ENCODE measurements at places on chromosomes 6 and 20.

DNA sequence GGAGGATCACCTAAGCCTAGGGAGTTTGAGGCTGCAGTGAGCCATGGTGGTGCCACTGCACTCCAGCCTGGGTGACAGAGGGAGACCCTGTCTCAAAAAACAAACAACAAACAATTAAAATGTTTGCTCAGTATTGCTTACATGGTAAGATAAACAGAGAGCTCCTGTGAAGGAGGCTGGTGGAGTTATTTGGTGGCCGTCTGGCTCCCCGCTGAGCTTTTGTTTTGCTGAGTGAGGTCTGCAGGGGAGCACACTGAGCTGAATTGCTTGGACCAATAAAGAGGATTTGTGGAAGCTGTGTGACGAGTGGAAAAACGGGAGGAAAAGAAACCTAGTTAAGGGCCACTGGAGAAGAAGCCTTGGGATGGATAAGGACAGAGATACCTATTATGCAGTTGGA lies 41.1 kb upstream of the BMP6 start:
- no peak for DNase-seq

DNA sequence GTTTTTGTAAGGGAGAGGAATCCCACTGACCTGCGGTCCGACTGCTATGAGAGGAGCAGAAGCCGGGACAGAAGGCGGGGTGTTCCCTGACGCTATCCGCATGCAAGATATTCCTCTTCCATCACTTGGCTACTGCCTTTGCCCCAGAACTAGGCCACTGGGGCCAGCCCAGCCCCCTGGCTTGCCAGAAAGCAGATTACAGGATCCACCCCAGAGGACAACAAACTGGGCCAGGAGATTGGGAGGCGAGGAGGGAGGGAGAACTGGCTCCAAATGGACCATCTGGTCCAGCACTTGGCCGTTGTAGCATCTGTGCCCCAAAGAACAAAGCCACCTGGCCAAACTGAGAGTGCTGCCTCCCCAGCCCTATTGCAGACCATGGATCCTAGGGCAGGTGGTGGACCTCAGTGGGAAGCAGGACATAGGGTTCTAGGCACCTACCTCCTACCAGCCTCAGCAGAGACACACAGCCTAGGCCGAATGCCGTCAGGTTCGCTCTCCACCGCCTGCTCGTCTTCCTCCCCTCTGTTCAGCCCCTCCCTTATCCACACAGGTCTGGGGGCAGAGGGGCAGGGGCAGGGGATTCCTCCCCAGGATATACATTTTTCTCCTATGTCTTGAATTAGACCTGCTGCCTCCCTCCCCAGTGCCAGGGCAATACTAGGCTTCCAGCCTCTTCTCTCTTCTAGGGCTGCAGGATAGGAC lies 4.0 kb downstream of the MDGA1 start:
- no peak for DNase-seq

GRCh38 chr6:7628909-7629308 lies 38.9 kb downstream of the SNRNP48 start:
- no peak for DNase-seq

DNA sequence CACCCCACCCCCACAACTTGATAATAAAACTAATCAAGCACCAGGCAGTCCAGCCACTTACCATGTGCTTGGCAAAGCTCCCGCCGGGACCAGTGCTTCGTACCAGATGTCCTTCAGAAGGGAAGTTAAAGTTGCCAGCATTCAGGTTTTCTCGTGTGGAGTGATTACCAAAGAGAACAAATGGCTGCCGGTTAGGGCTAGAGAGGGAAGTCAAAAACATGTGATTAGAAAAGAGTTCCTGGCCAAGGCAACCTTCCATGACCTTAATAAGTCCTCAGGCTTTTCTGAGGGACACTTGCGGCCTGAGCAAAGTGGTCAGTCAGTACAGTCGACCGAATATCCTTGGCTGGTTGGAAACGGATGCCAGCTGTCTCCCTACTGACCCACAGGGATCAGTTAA lies 67.0 kb downstream of the DNAAF9 start:
- no peak for DNase-seq

DNA sequence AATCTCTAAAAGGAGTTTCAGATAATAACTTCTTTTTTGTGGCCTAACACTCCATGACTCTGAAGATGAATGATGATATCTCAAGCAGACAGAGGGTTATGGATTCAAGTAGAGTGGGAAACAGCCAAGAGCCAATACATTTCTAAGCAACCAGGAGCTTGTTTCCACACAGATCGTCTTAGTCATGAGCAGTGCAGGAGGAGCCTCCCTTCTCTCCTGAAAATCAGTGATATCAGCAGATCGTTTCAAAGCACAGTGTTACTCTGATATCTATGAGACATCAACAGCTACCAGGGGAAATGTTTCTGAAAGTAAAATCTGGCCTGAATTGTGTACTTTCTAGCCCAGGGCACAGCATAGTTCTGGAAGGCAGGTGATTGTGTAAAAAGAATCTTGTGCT lies 11.5 kb downstream of the ADGRG6 start:
- no peak for DNase-seq

DNA sequence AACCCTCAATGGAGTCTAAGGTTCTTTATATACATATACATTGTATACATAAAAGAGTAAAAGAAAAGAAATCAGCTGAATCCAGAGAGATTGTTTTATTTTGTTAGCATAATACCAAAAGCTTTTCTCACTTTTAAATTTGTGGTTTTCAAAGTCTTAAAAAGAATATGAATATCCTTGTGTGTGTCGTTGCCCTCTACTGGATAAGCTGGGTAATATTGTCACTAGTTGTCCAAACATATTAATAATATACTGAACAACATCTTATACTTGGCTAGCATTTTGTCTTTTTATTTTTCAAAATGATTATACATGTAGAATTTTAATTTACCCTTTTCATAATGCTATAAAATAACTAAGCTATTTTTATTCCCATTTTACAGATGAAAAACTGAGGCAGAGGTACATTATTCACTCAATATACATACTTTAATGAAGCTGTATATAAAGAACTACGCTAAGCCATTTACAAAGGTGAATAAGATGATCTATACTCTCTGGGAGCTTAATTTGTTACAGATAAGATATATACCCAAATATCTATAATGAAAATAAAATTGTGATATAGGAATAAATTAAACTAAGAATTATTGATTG lies 531.7 kb downstream of the TFAP2B start:
- no peak for DNase-seq

GRCh38 chr6:63295553-63296194 lies 24.1 kb downstream of the LGSN start:
- no peak for DNase-seq

DNA sequence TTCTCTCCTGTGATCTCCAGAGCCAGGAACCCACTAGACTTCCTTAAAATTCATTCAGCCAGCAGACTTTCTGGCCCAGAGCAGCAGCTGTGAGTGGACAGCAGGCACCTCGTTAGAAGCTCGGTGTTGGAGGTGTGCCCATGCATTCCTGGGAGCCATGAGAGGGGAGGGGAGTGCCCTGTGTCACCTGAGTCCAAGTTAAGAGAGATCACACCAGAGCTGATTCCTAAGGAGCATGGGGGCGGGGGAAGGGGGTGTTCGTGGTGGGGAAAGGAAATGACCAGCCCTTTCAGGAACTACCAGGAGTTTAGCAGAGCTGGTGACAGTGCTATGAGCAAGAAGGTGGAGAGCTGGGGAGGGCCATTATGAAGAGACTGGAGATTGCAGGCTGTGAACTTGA lies 46.9 kb downstream of the GFRA4 start:
- DNase-seq, result no peak

GRCh38 chr6:106823732-106824351 lies 150.7 kb downstream of the CD24 start:
- no peak for DNase-seq

GRCh38 chr6:90362318-90362717 lies 65.7 kb upstream of the BACH2 start:
- DNase-seq, result no peak

GRCh38 chr6:133804265-133804664 lies 84.6 kb upstream of the TCF21 start:
- no peak for DNase-seq

DNA sequence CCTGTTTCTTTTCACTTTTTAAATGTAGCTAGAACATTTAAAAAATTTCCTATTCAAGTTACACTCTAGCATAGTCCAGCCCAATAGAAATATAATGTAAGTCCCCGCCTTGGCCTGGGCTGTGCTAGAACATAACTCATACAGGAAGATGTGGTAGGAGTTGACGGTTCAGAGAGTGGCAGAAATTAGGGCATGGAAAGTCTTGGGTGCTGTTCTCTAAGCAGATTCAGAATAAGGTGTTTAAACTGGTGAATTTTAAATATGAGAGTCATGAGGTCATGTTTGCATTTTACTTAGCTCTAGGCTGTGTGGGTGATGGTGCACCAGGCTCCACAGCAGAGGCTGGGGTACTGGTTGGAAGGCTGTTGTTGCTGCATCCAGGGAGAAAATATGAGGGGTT lies 256.5 kb downstream of the FARS2 start:
- DNase-seq, result no peak

DNA sequence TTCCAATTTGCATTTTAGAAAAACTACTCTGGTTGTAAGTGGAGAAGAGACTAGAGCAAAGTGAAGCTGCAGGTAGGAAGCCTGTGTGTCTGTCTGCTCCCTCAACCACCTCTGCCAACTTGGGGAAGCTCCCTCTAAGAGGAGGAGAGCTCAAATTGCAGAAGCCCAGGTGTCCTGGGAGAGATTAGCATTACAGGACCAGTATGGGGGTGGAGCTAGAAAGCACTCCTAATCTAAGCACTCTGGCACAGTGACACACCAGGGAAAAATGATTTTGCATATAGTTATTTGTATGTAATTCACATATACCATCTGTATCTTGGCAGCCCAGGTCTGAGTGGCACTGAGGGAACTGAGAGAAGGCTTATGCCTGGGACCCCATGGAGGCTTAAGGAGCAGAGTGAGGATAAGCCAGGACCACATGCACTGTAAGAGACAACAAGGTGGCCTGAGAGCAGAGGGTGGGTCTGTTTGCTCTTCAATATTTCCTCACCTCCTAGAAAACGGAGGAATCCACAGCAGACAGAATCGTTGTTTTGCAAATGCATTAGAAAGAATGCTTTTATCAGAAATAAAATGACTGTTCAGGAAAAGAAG lies 13.6 kb downstream of the GSTA2 start:
- no peak for DNase-seq

DNA sequence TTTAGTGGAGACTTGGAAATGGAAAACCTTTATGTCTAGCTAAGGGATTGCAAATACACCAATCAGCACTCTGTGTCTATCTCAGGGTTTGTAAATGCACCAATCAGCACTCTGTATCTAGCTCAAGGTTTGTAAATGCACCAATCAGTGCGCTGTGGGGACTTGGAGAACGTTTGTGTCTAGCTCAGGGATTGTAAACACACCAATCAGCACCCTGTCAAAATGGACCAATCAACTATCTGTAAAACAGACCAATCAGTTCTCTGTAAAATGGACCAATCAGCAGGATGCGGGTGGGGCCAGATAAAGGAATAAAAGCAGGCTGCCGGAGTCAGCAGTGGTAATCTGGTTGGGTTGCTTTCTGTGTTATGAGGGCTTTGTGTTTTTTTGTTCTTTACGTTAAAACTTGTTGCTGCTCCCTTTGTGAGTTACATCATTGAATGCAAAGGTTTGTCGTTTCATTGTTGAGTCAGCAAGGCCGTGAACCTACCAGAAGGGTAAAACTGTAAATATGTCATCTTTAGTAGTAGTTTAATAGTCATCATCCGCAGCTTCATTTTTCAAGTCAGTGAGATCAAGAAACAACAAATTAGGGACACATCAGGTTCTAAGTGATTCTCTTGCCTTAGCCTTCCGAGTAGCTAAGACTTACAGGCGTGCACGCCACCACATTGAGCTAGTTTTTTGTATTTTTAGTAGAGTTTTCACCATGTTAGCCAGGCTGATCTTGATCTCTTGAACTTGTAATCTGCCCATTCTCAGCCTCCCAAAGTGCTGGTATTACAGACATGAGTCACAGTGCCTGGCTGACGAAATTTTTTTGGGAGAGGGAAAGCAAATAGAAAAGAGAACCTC lies 22.7 kb upstream of the NUP153 start:
- DNase-seq, result no peak

DNA sequence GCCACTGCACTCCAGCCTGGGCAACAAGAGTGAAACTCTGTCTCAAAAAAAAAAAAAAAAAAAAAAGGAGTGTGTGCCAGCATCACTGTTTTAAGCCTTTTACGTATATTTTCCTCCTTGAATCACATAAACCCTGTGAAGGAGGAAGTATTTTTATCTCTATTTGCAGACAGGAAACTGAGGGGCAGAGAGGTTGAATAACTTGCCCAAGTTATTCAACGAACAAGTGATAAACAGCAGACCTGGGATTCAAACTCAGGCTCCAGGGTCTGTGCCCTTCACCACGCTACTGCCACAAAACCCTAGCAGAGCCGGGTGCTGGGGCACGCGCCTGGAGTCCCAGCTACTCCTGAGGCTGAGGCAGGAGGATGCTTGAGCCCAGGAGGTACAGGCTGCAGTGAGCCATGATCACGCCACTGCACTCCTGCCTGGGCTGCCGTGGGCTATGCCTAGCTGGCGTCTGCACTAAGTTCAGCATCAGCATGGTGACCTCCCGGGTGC lies 9.4 kb upstream of the AVP start:
- peak; percentile 68 for DNase-seq

DNA sequence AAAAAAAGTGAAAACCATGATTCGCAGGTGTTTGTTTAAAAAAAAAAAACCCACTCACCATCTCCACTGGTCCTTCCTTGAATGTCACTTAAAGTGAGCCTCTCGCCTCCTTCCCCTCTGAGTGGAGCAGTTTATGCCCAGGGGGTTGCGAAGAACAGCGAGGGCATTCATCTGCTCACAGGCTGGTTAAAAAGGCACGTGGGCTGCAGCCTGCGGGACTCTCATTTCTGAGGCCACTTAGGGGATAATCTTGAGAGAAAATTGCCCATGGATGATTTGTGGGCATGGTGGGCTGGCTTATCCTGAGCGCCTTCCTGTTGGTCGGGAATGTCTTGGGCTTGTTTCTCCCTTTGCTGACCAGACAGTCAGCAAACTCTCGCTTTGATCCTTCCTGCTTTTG lies 18.9 kb downstream of the BCAS4 start:
- DNase-seq, result no peak

- DNase-seq, result no peak
Observed at GRCh38 chr6:116741571-116741970, 23.9 kb downstream of the FAM162B start.

DNA sequence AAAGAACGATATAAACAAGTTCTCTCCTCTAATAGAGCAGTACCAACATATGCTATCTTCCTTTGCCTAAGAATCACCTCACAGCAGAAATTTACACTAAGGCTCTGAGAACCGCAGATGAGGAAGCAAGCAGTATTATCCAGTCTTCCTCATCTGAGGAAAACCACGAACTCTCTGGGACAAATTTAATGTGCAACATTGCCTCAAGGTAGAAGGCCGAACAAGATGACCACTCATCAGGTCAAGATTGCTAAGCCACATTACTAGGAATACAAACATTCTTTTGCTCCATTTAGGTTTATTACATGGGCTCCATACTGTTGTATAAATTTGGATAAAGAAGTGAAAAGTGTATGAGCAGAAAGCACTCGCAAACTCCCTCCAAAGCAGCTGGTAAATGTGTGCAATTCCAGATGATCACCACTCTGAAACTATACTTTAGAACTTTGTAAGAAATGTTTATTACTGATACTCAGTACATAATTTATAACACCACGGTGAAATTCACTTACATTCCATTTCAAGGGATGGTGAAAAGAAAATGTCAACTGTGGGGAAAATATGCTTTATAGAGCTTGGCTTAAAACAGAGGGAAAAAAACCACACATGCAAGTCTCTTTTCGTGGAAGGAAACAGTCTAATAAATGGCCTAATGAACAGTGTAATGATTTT lies 398.4 kb downstream of the BTBD9 start:
- no peak for DNase-seq
